Activated T-cell treated with anti-CD3 and anti-CD28 coated beads, Interleukin-2, amount 50 U/mL, for 72 hours (primary cell): ENCODE measurements at places on chromosomes 5 and 9.

DNA sequence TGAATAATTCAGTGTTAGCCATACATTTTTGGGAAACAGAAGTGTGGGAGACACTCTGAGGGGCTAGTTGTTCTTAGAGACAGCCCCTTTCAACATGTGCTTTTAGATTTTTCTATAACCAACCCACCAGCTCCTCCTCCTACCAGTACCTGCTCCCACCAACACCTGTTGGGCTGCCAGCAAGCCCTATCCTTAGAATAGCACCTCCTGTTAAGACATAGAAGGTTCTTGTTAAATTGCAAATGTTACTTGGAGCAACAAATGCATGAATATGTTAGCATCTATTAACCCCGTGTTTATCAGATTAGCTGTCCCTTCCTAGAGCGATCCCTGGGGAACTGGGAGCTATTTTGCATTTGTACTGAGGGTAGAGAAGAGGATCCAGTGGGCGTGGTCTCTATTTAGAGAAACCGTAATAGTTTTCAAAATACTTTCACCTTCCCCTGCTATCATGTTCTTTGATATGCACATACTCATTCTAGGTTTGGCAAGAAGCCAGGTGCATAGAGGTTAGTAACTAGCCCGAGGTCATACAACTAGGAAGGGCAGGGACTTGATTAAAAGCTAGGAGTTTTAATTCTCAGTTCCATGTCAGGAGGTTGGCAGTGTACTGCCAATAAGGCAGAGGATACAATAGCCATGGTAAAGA lies 334.4 kb downstream of the KCTD16 start:
- DNase-seq: no peak

- no peak for DNase-seq
These were observed 1.5 kb upstream of the CLIC3 start for GRCh38 chr9:136997830-136998234.

DNA sequence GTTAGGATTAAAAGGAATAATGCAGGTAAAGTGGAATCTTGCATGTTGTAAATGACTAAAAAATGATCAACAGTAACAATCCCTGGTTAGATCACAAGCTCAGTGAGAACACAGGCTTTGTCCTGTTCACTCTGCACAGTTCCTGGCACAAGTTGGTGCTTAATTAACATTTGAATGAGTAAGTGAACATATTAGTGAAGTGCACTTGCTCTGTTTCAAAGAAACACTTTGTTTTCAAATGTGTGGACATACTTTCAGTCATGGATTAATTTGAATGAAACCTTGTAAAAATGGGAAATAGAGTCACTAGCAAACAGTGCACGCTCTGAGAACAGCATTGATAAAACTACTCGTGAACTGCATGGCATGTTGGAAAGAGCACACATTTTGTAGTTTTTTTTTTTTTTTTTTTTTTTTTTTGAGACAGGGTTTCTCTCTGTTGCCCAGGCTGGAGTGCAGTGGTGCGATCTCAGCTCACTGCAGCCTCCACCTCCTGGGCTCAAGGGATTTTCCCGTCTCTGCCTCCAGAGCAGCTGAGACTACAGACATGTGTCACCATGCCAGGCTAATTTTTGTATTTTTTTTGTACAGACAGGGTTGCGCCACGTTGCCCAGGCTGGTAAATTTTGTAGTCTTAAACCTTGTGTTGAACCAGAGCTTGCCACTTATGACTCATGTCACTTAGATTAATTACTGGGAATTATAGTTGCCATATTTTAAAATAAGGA lies 159.9 kb downstream of the LURAP1L start:
- no peak for DNase-seq

GRCh38 chr5:135890867-135891266 lies 4.8 kb downstream of the IL9 start:
- DNase-seq: peak; percentile 74

DNA sequence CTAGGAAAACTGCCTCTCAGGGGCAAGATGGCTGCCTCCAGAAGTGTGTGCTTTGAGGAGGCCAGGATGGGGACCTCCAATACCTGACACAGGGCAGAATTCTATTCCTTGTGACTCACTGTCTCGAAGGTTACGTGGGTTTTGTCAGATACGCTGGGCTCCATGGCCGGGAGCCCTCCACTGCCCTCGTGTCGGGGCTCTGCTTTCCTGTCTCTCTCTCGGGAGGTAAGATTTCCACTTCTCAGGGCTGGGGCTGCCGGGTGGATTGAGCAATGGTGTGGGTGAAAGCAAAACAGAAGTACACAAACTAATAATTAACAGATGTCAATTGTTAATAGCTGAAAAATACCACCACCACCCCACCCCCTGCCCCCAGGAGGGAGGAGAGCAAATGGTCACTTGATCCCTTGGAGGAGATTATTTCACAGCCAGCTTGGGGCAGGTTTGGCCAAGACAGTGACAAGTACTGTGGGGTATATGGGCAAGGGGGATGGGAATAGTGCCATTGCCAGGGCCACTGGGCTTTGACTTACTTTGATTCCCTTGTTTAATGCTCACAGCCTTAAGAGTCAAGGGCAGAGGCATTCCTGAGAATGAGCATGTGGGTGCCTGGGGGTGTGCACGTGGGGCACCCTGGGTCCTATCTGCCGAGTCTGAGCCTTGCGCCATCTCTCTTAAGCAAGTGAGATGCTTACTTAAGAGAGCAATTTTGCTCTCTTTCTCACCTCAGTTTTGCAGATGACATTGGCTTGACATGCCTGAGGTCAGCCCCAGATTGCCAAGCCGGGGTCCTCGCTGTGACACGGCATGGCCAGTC lies 28.8 kb upstream of the DAB2IP start:
- DNase-seq: no peak

DNA sequence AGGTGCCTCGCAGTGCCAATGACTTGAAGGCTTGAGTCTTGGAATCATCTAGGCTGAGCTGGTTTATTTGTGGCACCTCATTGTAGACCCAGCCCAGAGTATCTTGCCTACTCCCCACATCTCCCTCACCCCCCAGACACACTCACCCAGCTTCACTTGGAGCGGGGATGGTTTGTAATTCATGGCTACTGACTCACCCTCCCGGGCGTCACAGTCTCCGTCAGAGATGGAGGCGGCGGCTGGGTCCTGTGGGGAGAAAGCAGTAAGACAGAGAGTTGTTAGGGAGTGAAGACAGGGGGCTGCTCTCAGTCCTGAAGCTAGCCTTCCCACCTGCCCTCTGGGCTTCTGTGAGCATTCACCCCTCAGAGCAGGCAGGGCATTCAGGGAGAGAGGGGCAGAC lies 29.0 kb upstream of the MYORG start:
- DNase-seq: no peak

DNA sequence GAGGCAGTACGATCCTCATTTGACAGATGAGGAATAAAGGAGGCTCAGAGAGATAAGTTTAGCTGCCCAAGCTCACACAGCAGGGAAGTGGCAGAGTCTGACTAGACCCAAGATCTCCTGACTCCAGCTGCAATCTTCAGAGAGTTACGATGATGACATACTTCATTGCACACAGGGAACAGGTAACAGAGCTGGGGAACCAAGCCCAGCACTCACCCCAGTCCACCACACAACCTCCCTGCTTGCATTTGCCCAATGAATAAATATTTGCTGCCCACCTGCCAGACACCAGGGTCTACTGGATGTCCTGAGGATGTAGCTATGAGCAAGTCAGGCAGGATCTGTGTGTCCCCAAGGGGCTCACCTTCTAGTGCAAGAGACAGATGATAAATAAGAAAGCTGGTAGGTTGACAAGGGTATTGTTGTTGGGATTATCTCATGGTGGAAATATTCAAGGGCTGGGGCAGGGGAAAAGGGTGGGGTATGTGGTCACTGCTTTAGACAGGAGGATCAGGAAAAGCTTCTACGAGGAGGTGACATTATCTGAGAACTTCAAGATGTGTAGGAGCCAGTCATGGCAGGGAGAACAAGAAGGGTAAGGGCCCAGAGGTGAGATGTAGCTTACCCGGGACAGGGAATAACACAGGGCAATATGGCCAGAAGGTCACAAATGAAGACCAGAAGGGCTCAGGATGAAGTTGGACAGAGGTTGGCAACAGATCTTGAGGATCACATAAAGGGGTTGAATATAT lies 28.6 kb upstream of the CPEB4 start:
- DNase-seq: no peak

DNA sequence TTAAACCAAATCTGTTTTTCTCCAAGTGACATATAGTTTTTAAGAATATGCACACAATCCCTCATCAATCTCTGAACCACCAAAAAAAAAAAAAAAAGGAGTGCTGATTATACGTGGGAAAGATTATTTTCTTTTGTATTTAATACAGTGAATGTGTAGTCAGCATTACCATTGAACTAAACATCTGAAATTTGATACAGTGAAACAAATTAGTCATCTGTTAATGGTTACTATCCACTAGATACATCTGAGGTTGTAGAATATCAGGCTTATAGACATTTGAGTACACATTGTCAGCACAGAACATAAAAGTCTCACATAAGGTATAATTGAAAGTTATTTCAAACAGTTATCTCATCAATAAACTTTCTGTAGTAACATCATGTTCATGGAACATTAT lies 87.0 kb downstream of the SLF1 start:
- no peak for DNase-seq

DNA sequence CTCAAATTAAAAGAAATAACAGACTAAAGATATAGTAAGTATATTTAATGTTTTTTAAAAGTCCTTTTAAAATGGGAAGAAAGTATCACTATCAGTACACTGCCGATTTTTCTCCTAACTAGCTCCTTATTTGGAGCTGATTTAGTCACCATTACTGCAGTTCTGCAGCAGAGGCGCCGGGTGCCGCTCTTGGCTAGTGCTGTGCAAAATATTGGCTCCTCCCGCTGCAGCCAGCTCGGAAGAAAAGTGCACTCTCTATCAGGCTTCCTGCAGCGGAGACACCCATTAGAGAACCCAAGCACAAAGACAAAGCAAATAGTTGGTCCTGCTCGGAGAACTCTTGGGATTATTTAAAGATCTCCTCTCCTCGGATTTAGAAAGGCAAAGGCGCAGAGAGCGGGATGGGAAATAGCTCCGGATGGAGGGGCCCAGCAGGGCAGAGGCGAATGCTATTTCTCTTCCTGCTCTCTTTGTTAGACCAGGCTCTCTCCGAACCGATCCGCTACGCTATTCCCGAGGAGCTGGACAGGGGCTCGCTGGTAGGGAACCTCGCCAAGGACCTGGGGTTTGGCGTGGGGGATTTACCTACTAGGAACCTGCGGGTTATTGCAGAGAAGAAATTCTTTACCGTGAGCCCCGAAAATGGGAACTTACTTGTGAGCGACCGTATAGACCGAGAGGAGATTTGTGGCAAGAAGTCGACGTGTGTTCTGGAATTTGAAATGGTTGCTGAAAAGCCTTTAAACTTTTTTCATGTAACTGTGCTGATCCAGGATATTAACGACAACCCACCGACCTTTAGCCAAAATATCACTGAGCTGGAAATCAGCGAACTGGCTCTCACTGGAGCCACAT lies at the start of gene PCDHGB3:
PCDHGB3 (plus strand) TSS at position 249 of the 855 bp plus-strand sequence; CDS start at position 402, 153 bp downstream.
- DNase-seq: peak; percentile 46

- DNase-seq: no peak
These were observed 207.5 kb downstream of the NXNL2 start for GRCh38 chr9:88742483-88742882.

- no peak for DNase-seq
These were observed 54.8 kb upstream of the HMHB1 start for GRCh38 chr5:143757116-143757515.

GRCh38 chr9:89905606-89906338 lies 301.0 kb downstream of the GADD45G start:
- DNase-seq: no peak

GRCh38 chr5:89349246-89349980 lies 466.4 kb upstream of the MEF2C start:
- no peak for DNase-seq

- no peak for DNase-seq
These were observed 234.9 kb upstream of the ACTBL2 start for GRCh38 chr5:57717555-57717954.
